ENCODE measurements at places on chromosomes 5 and 9.

- DNase-seq, result no peak
Measured at GRCh38 chr5:59460368-59461153, 433.0 kb downstream of the PDE4D start.

- no peak for DNase-seq
Measured at GRCh38 chr5:13831351-13831750, 113.1 kb downstream of the DNAH5 start.

- no peak for DNase-seq
Measured at GRCh38 chr5:39584927-39585326, 160.1 kb upstream of the DAB2 start.

GRCh38 chr5:132086277-132086794 is 12.7 kb downstream of the CSF2 start:
- DNase-seq, result no peak

DNA sequence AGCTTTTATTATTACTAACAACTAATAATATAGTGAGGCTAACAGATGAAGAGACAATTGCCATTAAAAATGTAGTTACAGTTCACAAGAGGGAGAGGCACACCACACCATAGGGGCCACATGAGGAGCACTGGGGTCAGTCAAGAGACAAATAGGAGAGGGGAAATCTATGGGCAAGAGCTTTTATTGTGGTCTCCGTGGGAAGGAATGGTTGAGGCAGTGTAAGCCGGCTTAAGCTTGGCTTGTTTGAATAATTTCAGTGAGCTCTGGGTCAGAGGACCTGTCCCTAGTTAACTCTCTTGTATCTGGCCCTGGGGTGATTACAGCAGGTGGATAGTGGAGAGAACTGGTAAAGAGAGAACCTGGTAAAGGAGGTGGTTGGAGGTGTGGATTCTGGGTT is 35.3 kb downstream of the OGN start:
- no peak for DNase-seq

GRCh38 chr5:111756581-111757354 is at the start of gene NREP:
Gene NREP, minus strand, starts transcription at chr5:111757194. Its CDS starts 1,422 bp downstream, at chr5:111755772.
- no peak for DNase-seq

DNA sequence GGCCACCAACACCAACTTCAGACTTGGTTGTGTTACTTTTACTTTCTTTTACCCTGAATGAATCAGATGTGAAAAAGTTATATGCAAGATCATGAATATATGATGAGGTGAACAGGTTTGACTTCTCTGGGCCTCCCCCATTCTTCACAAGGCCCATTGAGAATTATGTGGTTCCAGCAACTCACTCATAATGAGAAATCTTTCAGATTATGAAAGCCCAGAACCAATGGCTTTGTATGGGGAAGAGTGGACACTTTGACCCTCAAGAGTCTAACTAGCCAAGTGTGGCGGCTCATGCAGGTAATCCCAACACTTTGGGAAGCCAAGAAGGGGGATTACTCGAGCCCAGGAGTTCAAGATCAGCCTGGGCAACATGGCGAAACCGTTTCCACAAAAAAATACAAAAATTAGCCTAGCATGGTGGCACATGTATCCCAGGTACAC is 16.1 kb upstream of the LNPEP start:
- DNase-seq, result no peak

DNA sequence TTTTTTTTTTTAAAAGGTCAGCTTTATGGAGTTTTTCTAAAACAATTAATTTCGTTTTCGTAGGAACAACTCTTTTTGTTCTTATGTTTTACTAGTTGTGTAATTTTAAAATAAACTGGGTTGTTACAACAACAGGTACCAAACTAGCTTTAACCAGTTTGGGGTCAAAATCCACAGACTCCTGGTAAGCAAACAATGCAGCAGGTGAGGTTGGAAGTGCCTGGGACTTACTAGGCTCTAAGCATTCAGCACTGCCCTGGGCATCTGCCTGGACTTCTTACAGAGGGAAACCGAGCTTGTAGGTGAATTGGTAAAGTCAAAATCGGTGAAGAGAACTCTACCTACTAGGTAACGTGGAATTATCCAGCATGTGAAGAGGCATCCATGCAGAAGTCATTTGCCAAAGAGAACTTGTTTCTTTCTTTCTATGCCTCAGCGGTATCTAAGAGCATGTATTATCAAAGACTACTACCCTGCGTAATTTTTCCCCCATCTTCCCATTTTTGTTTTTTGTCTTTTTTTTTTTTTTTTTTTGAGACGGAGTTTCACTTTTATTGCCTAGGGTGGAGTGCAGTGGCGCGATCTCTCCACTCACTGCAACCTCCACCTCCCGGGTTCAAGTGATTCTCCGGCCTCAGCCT is 145.4 kb downstream of the KCTD16 start:
- no peak for DNase-seq

DNA sequence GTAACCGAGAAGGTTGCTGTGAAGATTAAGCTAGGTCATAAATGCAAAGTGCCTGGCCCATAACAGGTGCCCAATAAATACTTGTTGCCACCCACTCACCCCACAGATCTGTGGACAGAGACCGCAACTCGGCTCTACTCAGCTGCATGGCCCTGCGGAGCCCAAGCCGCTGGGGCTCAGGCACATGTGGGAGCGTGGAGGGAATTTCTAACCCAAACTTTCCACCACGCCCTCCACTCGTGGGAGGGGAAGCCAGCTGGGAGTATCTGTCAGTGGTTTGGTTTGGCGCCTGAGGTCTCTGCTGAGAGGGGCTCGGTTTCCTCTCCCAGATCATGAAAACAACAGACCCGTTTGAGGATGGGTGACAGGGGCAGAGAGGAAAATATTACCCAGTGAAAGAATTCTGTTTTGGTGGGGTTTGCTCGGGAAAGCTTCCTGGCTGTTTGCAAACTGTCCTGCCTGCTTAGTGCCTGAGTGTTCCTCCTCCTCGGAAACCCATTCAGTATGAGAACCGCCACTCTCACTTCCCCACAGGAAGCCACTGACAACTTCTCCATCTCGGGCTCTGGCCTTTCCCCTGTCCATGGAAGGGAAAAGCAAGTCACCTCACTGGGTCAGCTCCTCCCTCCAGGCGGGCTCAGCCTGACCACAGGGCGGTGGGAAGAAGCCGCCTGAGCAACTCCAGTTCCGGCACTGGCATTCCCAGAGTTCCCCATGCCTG is 60.1 kb downstream of the RGS3 start:
- DNase-seq, result no peak

GRCh38 chr5:67577424-67577823 is 380.8 kb upstream of the CD180 start:
- DNase-seq, result no peak

- no peak for DNase-seq
Measured at GRCh38 chr5:78593465-78593864, 55.1 kb downstream of the LHFPL2 start.

GRCh38 chr5:39194466-39195136 is 24.8 kb downstream of the FYB1 start:
- peak; percentile 61 for DNase-seq

- DNase-seq, result no peak
Measured at GRCh38 chr5:2334719-2335118, 416.8 kb downstream of the IRX2 start.

DNA sequence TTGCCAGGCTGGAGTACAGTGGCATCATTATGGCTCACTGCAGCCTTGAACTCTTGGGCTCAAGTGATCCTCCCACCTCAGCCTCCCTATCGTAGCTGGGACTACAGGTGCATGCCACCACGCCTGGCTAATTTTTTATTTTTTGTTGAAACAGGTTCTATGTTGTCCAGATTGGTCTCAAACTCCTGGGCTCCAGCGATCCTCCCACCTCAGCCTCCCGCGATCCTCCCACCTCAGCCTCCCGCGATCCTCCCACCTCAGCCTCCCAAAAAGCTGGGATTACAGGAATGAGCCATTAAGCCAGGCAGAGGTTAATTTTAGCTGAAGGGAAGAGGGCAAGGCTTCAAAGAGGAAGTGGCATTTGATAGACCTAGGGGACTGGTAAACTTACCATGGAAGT is 32.8 kb upstream of the CCNB1 start:
- no peak for DNase-seq

DNA sequence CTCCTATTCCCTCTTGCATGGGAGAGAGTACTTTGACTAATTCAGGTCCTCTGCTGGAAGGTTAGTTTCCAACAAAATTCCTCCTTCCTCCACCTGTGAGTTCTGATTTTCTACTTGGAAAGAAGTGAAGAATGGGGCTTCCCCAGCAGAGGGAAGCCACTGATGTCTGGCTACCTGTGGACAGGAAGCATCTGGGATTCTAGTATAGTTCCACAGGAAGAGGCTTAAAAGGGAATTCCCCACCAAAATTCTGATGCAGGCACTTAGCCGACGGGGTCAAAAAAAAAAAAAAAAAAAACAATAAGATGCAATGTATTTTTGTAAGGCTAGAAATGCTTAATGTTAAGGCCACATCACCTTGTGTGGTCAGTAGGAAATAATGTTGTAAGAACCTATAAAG is 33.4 kb downstream of the PCDHGC5 start:
- DNase-seq, result no peak

DNA sequence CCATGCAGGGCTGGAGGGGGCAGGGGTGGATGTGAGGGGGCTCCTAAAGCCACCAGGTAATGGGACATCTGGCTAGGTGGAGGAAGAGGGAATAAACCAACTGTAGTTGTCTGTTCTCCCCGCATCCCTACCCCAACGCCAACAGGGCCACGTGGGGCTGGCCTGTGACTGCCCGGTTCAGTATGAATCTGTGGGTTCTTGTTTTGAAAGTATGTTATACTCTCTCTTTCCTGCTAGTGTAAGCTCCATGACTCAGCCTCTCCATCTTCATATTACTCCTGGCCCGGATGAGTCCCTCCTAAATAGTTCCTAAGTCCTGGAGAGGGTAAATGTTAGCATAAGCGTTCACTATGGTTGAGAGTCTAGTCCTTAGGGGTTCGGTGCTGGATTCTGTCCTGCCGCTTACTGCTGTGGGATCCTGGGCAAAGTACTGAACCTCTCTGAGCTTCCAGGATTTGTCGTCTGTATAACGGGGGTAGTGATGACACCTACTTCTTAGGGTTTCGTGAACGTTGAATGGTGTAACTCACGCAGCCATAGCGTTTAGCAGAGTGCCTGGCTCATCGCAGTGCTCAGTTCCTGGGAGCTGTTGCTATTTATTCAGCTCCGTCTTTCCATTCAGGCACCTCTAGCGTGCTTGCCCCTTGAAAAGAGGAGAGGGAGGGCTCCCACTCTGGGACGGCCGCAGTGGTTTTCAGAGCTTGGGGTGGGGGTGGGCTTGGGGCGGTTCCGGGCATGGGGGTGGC is 28.8 kb downstream of the LHX2 start:
- DNase-seq, result peak; percentile 59

DNA sequence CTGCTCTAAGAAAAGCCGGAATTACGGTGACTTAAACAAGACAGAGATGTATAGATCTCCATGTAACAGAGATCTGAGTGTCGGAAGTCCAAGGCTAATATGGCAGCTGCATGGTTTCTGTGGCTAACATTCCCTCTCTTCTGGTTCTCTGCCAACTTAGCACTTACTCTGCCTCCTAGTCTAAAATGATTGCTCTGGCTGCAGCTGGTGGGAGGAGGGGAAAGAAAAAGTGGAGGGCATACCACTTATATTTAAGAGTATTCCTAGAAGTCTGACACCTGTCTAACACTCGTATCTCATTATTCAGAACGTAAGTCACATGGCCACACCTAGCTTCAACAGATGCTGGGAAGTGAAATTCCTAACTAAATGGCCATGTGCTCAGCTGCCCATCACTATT is 551.5 kb upstream of the TLE4 start:
- DNase-seq, result no peak

DNA sequence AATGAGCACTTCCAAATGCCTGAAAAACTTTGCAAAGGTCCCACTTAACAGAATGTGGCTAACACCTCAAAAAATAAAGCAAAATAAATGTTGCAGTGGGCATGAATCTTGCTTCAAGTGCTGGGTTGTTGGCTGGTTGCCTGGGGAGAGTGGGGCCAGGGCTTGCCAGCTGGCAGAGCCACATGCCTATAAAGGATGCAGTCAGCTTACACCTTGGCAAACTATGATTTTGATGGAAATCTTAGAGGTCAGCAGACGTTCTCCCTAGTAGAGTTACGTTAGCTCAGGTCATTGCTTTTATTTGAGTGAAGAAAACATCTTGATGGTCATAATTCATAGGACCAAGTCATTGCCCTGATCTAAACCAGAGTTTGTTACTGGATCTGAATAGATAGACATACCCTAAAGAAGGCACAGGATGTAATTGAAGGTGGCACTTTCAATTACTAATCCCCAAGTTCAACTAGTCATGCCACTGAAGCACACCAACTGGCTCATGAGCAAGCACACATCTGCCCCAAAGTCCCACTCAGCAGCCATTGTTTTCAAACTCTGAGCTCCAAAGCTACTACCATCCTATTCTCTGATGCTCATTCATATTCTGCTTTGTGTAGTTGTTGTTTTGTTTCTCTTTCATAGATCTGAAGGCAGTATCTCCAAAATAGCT is 51.2 kb upstream of the ZSWIM6 start:
- no peak for DNase-seq

- DNase-seq, result no peak
Measured at GRCh38 chr5:171520300-171521174, 101.1 kb downstream of the FGF18 start.

DNA sequence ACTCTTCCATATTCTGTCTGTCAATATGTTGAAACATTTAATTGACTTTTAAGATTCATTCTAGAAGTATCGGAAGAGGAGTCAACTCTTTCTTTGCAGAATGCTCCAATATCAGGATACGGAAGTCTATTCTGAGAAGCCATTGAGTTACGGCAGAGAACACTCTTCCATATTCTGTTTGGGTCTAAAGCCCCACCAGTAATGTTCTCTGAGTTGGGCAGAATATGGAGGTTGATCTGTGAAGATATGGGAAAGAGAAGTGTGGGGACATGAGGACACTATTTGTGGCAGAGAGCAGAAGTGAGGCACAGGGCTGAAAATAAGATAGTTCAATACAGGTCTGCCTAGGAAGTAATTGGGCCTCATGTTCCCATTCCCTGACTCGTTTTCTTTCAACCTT is 300.0 kb downstream of the DIRAS2 start:
- no peak for DNase-seq

GRCh38 chr5:127358284-127358683 is 67.7 kb downstream of the MEGF10 start:
- no peak for DNase-seq

- no peak for DNase-seq
Measured at GRCh38 chr5:174832025-174832424, 107.6 kb downstream of the MSX2 start.

GRCh38 chr9:19372567-19372966 is 7.5 kb downstream of the RPS6 start:
- no peak for DNase-seq

DNA sequence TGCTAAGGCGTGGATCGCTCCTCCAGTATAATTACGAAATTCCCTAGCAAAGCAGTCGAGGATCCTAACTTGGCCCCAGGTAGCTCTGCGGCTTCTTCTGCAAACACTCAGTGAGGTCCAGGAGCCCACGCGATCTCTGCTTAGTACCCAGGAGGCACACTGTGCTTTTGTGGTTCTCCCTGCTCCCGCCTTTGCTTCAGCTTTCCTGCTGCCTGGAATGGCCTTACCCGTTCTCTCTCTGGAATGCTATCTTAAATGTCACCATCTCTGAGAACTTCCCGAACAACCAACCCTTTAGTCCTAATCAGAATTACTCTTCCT is 639 bp downstream of the INVS start:
- peak; percentile 26 for DNase-seq
